ENCODE measurements at places on chromosomes 5 and 9. TPM values are rescaled to one million over a fixed set of nuclear protein-coding genes. Genes with fewer than 3 reads are reported as not detected.

MELK gene
- total RNA-seq = 75.9 TPM

ZBED3 gene
- 3.6 TPM for total RNA-seq

ANKDD1B gene
- total RNA-seq = not detected

POLR3G gene
- 14.5 TPM for total RNA-seq

CARD6 gene
- total RNA-seq = 3.8 TPM

GZMA gene
- total RNA-seq = not detected

ALAD gene
- total RNA-seq = 14.2 TPM

TSLP gene
- not detected for total RNA-seq

Measured in A549 treated with RU486 at 1 μM for 4 hours (cell line).